ENCODE measurements at places on chromosomes 5 and 9.
A peak's percentile ranks its signal among the peaks of the same experiment; 100 is the strongest.

GRCh38 chr5:126280846-126281245 lies 142.4 kb upstream of the GRAMD2B start:
- DNase-seq = no peak

GRCh38 chr5:132003982-132004381 lies 7.5 kb downstream of the ACSL6 start:
- no peak for DNase-seq

GRCh38 chr5:95826949-95827891 lies 4.7 kb upstream of the GLRX start:
- no peak for DNase-seq

DNA sequence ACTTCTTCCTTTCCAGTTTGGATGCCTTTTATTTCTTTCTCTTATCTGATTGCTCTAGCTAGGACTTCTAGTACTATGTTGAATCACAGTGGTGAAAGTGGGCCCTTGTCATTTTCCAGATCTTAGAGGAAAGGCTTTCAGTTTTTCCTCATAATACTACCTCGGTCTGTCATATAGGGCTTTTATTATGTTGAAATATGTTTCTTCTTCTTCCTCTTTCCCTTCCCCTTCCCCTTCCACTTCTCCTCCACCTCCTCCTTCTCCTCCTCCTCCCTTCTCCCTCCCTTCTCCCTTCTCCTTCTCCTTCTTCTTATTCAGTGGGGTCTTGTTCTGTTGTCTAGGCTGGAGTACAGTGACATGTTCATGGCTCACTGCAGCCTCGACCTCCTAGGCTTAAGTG lies 9.2 kb upstream of the TERT start:
- DNase-seq = no peak

- DNase-seq = no peak
Measured at GRCh38 chr9:98875536-98875935, 68.1 kb downstream of the GALNT12 start.

DNA sequence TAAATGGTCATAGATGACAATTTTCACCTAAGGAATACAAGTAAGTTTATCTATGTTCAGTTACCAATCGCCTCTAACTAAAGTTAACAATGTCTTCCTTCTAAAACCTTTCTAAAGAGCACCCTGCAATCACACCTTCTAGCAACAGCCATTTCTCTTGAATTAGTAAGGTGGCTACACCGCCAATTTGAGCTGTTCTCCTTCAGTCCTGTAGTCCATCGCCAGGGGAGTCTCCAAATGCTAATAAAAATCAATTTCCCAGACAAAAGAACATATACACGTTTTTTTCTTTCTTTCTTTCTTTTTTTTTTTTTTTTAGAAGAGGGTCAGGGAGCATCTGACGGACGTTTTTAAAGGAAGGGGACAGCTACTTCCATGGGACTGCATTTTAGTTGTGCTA lies 729 bp upstream of the RORB start:
- DNase-seq = no peak

DNA sequence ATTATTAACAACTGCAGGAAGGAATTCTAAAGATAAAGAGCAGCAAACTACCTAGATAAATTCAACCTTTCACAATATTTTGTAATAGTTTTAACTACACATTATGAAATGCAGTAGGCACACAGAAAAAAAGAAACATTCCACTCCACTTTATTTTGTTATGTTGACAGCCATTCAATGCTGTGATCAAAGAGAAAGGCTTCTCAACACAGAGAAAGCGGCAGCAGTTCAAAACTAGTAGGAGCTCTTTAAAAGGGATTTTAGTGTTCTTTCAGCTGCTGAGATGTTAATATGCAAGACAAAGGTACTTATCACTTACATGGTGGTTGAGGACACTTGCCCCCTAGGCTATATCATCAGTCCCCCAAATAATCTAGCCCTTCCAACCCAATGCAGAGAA lies 11.6 kb downstream of the CEMIP2 start:
- DNase-seq = no peak

DNA sequence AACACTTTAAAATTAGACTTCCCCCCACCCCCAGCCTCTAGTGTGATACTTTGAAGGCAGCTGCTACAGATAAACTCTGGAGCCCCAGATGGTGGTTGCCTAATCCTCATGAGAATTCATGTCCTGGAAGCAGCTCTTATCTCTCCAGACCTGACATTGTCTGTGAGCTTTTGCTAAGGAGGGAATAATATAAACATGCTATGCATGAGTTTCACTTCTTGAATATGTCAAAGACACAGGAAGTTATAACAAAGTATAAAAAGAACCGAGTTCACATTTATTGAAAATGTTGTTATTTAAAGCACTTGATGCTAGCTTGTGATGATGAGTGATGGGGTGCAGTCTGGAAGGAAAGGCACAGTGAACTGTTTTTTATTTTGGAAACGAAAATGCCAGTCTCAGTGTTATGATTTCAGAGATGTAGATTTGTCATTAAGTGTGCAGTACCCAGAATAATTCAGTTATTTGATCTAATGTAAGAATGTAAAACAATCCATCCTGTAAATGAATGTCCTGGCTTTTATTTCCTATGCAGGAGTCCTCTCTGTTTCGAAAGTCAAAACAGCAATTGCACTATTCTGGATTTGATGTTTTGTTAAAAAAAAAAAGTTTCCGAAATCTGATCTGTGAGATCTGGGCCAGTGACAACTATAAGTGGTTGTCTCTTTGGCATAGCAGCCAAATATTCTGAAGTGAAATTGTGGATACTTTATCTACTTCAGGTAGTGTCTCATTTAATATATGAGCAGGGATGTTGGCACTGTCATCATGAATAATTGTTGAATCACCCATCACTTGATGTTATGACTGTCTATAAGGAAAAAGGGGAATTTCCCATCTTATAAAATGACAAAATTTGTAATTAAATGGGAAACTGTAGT lies 77.0 kb downstream of the ZCCHC7 start:
- DNase-seq = no peak

DNA sequence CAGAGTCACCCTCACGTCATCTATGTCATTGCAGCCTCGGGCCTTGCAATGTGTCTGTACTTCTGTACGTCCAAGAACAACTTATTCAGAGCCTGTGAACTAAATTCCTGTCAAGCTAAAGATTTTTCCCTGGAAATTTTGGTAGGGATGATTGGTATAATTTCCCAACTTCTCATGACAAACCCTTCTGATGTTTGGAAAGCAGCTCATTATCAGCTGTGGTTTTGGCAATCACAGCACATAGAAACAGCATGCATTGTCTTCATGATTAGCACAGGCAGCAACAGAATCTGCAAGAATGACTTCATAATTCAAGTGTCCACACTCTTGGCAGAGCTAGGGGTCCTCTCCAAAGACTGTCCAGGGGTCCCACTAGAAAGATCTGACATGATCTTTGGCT lies 49.5 kb downstream of the APBA1 start:
- DNase-seq = no peak

GRCh38 chr5:83570916-83571315 lies 99.4 kb downstream of the VCAN start:
- no peak for DNase-seq

DNA sequence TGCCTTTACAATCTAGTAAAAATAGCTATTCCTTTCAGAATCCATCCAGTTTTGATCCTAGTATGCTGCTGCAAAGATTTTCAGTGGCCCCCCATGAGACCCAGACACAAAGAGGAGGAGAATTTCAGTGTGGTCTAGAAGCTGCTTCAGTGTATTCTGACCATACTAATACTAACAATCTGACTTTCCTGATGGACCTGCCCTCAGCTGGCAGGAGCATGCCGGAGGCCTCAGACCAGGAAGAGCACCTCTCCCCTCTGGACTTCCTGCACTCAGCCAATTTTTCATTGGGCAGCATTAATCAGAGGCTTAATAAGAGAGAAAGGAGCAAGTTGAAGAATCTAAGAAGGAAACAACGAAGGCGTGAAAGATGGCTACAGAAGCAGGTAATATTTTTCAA lies 48.5 kb downstream of the RNF180 start:
- no peak for DNase-seq

GRCh38 chr5:159403906-159404681 lies 73.8 kb upstream of the IL12B start:
- no peak for DNase-seq

DNA sequence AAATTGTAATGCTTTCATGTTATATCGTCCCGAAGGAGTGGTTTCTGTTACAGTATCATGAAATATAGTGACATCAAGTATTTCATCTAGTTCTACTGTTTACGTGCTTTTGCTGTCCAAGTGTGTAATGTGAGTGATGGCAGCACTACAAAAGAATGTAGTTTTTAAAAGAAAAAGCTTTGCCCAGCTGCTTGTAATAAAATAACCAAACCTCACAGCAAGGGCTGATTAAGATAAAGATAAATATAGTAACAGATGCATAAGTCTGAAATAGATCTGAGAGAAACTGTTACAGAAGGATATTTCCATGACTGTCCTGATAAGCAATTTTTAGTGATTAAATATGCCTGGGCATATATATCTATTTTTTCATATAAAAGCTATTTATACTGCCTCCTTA lies 106.4 kb downstream of the AUH start:
- no peak for DNase-seq

DNA sequence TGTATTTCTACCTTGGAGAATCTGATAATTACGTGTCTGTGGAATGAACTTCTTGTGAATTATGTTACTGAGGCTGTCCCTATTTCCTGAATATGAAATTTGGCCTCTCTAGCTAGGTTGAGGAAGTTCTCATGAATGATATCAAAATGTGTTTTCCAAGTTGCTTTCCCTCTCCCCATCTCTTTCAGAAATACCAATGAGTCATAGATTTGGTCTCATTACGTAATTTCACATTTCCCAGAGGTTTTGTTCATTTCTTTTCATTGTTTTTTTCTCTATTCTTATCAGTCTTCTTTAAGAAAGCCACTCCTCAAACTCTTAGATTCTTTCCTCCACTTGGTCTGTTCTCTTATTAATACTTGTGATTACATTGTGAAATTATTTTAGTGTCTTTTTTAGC lies 923.8 kb upstream of the CDH9 start:
- DNase-seq = no peak

DNA sequence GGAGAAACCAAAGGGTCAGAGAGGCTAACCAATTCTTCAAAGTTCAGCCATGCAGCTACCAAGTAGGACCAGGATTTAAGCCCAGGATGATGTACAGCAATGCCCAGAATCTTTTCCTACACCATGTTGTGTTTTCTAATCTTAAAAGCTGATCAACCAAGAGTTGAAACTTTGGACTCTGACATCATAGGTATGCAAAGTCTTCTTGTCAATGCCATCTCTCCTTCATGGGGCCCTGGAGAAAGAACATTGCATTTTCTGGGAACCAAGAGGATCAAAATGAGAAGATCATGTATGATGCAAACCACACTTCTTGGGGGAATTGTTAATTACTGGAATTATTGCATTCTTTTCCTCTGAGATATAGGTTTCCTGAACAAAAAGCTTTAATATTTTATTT lies 54.4 kb upstream of the XPA start:
- DNase-seq = no peak

- DNase-seq = no peak
Measured at GRCh38 chr5:163439092-163439425, 1.7 kb downstream of the CCNG1 start.

- DNase-seq = no peak
Measured at GRCh38 chr9:75064307-75065025, 23.5 kb downstream of the NMRK1 start.

GRCh38 chr5:171379961-171380360 lies 7.7 kb upstream of the NPM1 start:
- DNase-seq = no peak

DNA sequence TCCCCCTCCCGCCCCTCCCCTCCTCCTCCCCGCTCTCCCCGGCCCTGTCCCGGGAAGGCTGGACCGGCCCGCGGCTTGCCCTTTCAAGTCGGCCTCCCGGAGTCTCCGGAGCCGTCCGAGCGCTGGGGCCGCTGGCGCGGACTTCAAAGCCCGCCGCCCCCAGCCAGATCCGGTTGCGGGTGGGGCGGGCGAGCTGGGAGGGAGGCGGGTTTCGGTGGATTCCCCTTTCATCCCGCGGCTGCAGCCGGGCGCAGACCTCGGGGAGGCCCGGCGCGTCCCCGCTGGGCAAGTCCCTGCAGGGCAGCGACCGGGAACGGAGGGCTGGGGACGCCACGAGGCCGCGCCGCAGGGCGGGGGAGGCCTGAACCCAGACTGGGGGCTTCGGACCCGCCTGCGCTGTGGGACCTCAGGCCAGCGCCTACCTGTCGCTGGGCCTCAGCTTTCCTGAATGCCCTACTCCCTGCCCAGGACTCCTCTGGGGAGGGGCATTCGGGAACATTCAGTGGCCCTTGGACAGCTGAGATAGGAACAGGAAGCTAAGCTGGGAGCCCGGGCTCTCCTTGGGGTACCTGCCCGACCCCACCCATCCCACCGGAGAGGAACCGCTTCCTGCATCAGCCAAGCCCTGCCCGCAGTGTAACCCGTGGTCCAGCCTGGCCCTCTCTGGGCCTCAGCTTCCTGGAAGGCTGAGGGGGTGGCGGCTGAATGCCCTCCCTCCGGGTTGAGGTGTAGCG lies 23.4 kb downstream of the C9orf50 start:
- no peak for DNase-seq

DNA sequence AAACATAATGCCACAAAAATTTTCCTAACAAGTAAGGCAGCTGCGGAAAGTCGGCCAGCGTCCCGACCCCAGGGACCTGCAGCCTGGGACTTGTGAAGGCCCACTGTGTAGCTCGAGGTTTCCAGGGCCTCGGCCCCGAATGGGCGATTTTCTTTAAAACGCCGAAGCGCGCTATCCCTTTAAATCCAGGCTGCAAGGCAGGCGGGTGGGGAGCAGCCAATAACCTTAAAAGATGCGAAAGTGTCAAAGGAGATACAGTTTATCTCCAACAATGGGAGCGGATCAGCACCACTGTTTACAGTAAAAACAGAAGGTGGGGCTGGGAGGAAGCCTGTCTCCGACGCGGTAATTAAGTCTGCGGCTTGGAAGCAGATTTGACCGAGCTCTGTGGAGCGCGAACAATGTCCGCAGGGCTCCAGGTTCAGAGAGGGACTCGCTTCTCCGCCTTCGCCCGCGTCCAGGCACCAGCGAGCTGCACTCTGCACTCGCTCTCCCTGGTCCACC lies 1.7 kb upstream of the ZSWIM6 start:
- peak; percentile 34 for DNase-seq

GRCh38 chr5:132417010-132417439 lies 47.5 kb downstream of the SLC22A5 start:
- DNase-seq = no peak

DNA sequence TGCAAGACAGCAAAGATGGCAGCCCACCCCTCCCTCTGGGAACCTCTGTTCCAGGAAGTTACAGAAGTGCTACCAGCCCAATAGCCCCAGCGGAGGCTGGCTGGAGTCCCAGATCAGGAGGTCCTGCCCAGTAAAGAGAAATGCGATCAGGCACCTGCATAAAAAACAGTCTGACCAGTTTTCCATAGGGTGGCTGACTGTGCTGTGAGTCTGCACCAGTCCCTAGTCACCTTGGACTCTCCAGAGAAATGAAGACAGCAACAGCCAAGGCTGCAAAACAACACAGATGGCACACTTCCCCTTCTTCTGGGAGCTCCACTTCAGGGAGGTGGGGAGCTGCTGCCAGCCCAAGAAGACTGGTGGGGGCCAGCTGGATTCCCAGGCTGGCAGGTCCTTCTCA lies 265.5 kb upstream of the PCSK5 start:
- DNase-seq = no peak

GRCh38 chr5:53180991-53181390 lies 71.4 kb upstream of the MOCS2 start:
- no peak for DNase-seq
